Fibroblast of the conjunctiva (primary cell): ENCODE measurements at places on chromosomes 6 and 20.
A peak's percentile ranks its signal among the peaks of the same experiment; 100 is the strongest.

- DNase-seq = no peak
These were observed 1071.8 kb upstream of the CITED2 start for GRCh38 chr6:140446241-140446640.

DNA sequence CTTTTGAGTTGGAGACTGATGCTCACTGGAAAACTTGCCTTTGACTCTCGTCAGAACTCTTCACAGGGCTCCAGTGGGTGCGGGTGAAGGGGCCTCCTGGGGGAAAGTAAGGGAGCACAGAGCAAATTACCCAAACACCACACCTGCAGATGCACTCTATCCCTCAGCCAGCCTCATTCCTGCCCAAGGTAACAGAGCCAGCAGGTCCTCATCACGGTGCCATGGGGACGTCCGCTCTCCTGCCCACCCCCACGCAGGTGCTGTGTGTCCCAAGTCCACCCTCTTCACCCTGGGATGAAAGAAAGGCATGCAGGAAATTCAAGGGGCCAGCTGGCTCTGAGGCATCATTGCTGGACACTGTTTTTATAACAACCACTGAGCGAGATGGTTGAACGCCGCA is 269.0 kb downstream of the SMOC2 start:
- DNase-seq = no peak

- no peak for DNase-seq
These were observed 17.6 kb downstream of the TRDN start for GRCh38 chr6:123619156-123619555.

GRCh38 chr6:153702671-153703070 is 336.4 kb upstream of the OPRM1 start:
- no peak for DNase-seq

- no peak for DNase-seq
These were observed 26.4 kb downstream of the MAP3K4 start for GRCh38 chr6:161017766-161018564.

GRCh38 chr6:48959251-48960060 is 503.6 kb downstream of the MMUT start:
- DNase-seq = no peak

DNA sequence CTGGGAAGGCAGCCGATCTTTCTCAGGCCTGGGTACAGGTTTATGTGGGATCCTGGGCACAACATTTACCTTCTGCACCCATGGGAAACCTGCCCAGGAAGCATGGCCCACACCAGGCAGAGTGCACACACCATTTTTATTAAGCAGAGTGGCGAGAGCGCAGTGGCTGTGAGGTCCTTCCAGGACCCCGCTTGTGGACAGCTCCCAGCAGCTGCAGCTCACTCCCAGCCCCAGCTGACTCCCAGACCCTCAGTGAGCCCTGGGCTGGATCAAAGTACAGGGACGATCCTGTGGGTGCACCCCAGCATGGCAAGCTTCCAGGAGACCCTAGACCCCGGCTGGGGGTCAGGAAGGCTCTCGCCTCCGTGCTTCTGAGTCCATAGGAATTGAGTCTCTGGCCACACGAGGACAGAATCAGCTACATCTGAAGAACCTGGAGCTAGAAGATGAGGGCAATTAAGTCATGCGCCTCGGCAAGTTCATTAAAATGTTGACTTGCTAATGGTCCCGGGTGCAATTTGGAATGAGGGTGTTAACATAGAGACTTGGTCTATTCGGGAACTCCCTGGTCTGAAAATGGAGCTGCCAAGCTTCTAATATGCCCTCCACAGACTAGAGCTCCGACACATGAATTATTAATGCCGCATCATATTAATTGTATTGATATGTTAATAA is 65.4 kb upstream of the SLCO4A1 start:
- no peak for DNase-seq

DNA sequence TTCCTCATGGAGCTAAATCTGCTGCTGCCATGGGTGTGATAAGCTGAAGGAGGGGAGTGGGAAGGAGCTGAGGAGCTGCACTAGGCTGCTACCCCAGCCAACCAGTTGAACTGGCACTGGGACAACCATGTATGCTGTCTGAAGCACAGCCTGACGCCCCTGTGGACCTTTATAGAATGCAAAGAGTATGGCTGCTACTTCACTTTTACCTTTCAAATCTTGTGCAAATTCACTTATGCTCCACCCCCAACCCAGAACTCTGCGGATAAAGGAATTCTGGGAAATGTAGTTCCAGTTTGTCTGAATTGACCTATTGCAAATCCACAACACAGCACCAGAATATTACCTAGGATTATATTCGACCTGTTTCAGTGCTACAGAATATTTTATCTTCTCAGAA is 217.4 kb upstream of the SLC35B3 start:
- no peak for DNase-seq

DNA sequence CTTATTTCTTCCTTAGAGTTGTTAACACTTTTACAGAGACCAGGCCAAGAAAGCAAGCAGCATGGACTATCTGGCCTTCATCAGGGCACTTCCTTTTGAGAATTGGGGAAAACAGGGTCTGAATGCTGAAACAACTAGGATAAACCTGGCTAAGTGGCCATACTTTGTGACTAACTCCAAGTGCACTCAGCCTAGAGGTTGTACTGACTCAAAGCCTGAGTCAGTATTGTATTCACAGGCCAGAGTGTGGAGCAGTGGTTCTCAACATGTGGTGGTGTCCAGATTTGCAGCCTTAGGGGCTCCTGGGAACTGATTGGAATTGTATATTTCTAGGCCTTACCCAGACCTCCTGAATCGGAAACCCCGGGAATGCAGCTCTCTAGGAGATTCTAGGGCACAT is 20.1 kb downstream of the SEC23B start:
- no peak for DNase-seq

DNA sequence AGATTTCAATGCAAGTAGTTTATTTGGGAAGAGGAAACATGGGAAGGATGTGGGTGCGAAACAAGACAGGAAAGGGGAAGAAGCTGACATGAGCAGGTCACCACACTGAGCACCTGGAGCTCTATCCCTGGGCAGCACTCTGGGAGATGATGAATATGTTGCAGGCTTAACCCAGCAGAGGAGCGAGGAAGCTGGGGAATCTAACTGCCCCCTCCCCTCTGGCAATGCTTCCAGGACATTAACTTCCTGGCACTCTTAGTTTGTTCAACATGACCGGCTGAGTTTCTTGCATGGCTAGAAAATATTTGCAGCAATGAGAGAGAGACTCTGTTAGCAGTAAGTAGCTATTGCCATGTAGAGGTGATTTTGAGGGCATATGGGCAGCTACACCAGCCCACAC is 4.9 kb upstream of the ADA start:
- no peak for DNase-seq

DNA sequence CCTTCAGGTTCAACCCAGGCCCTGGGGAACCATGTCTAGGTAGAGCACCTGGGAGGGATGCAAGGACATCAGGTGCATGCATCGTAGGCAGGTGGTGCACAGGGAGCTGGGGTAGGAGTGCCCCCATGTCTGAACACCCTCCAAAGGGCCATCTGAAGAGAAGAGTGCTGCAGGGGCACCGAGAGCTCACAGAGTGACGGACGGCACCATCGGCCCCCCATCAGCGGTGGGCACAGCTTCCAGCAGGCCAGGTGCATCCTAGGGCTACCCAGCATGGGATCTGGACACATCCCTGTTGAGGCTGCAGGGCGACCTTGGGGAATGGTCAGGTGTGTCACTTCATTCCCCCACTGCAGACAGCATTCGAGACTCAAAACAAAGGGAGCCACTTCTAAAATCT is 138.3 kb upstream of the CDH4 start:
- DNase-seq = no peak

DNA sequence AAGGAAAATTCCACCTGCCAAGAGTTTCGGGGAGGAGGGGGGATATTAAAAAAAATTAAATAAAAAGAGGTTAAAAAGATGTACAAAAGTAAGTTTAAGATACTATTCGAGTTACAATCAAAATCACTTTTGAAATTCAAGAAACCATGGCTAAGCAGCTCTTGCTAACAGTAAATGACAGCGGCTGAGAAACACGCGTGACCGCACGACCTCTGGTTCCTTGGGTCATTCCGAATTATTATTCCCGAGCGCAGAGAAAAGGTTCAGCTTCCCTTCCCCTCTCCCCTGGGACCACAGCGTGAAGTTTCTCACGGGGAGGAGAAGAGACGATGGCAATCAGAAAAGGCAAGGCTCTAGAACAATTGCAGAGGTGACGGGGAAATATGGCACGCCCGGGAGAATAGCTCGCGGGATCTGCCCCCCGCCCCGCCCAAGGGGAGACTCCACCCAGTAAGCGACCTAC is 496 bp downstream of the TMEM242 start:
- DNase-seq = peak; percentile 74

DNA sequence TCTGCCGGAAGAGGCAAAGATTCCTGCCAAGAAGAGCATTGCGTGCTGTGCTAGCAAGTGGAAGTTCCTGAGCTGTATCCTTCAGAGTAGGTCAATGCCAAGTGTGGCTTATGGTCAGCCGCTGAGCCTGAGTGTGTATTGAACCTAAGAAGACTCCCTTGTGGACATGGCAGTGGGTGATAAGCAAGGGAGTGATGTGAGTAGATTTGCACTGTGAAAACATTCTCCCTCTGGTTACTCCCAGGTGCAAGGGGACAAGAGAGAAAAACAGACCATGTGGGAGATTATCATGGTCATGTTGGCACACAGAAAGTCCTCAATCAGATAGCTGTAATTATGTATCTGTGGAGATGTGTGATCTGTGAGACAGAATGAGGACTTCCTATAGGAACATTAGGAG is 6.1 kb upstream of the TMEM74B start:
- DNase-seq = no peak

- DNase-seq = no peak
These were observed 138.0 kb upstream of the CCN2 start for GRCh38 chr6:132089173-132089572.

GRCh38 chr6:13526727-13527670 is 39.6 kb upstream of the GFOD1 start:
- no peak for DNase-seq

GRCh38 chr6:101178748-101179147 is 214.8 kb upstream of the GRIK2 start:
- no peak for DNase-seq

DNA sequence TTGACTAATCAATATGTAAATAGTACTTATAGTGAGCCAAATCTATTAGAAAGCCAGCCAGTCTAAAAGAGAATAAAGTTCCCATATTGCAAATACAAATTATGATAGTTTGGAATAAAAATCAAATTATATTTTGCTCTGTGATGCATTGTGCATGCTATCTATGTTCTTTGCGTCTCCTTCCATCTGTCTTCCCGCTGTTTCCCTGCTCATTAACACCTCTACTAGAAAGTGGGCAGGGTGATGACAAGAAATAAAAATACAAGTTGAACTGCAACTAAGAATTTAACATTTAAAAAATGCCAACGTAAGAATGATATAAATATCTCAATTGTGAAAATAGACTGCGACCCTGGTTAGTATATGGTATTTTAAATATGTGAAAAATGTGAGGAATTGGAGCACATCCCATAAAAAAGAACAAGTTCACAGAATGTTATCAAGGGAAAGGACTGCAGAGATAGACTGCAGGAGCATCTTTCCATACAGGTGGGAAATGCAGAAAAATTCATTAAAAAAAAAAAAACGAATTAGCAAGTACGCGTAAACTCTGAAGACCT is 157.6 kb upstream of the PDE7B start:
- DNase-seq = no peak
